ENCODE measurements at places on chromosomes 5 and 9.

DNA sequence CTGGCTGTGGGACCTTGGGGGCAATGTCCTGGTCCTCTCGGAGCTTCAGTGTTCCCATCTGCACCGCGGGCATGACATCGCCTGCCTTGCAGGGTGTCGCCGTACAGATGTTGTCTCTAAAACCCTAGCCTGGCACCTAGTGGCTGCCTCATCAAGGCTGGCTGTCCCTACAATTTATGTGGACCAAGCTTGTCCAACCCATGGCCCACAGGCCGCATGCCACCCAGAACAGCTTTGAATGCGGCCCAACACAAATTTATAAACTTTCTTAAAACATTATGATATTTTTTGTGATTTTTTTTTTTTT, 18.3 kb upstream of the ASS1 start:
- ATAC-seq: no peak

GRCh38 chr9:13974891-13975290, 339.1 kb downstream of the NFIB start:
- ATAC-seq: peak; percentile 21

DNA sequence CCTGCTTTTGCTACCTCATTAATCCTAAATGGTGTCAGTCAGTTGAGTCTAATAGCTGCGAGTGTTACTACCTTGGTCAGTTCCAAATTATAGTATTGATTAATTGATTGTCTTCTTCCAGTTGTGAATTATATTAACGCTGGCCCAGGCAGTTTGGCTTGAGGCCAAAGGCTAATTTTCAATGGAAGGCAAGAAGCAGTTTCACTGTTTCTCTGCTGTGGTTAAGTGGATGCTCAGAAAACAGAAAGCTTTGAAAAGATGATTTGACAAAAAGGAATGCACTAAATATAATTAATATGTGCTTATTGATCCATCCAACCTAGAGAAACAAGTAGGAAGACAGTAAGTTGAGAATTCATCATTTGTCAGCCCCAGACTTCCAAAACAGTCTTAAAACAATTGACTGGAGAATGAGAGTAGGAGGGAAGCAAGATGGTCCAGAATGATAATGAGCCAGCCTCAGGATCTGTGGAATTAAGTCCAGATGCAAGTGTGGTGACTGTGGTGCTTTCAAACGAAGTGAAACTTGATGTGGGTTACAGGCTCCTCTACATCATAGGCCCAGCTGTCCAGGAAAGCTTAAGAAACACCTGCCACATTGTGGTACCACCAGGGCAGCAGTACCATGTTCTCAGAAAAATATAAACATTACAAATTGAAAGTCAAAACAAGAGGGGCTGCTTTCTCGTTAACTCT, 1371.0 kb upstream of the DMAC1 start:
- no peak for ATAC-seq

- ATAC-seq: no peak
These were observed 68.1 kb downstream of the MAMDC2 start for GRCh38 chr9:70111641-70112236.

GRCh38 chr9:90827181-90827871, 25.7 kb downstream of the SYK start:
- ATAC-seq: no peak

GRCh38 chr9:113909421-113909820, 33.3 kb downstream of the ZNF618 start:
- no peak for ATAC-seq

DNA sequence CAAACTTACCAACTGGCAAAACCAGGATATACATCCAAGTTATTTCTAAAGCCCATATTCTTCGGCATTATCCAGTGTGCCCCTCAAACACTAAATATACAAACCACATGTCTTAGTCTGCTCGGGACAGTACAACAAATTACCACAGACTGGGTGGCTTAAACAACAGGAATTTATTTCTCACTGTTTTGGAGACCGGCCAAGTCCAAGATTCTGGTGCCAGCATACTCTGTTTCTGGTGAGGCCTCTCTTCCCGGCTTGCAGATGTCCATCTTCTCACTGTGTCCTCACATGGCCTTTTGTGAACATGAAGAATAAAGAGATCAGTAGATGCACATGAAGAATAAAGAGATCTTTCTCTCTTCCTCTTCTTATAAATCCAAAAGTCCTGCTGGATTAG, 12.9 kb upstream of the SLCO6A1 start:
- ATAC-seq: peak; percentile 87

DNA sequence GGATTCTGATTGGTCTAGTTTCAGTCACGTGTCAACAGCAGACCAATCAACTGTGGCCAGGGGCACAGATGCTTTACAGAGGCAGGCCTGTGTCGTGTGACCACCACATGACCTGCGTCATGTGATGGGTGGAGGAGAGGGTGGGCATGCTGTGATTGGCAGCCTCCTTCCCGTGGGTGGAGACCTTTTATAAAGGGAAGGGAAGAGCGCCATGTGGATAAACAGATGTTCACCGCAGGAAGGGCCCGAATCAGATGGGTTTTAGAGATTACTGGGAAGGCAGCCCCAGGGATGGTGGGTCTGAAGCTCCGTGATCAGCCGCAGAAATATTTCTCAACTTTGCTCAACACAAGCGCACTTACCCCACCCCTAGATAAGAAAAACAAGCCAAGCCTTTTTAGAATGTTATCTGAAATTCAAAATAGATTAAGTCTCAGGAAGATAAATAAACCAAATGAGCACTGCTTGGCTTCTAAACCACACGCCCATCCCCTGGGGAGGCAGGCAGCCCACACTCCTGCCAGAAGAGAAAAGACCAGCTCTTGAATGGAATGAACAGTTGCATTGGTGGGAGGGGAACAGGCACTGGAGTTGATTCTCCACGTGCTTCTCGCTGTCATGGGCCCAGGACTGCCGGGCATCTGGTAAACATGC, 43.6 kb downstream of the ROPN1L start:
- peak; percentile 71 for ATAC-seq

DNA sequence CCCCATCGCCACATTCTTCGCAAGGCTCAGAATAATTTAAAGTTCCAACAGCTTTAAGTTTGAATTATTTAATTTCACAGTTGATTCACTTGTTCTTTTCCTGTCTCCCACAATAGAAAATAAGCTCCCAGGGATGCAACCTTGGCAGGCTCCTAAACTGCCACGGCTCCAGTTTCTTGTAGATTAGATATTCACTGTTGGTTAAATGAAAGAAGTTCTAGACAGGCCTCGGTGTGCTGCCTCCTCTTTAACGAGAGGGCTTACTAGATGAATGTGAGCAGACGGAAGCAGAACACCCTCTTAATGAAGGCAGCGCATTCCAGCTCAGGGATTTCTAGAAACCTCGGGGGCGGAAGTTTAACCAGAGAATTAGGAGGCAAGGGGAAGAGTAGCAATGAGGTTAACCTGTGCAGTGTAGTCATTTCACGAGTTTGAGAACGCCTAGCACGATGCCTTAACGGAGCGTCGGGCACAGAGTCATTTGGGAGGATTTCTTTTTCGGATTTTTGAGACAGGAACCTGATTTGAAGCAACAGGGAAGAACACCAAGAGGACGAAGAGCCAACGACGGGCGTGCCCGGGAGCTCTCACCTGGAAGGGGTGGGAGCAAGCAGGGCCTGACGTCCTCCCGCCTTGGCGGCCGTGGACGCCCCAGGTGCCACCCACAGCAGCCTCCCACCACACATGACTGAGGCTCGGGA, 637 bp upstream of the SMC5 start:
- peak; percentile 43 for ATAC-seq

DNA sequence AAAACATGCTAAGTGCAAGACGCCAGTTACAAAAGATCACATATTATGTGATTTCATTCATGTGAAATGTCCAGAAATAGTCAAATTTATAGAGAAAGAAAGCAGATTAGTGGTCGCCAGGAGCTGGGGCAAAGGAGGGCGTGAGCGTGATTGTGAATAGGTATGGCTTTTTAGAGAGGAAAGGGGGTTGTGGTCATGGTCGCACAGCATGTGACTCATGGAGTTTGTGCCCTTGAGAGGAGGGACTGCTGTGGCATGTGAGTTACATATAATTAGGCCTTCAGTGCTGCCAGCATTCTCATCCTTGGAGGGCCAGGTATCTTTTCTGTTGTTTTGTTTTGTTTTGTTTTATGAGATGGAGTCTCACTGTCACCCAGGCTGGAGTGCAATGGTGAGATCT, 21.2 kb upstream of the MARCHF6 start:
- no peak for ATAC-seq

GRCh38 chr9:124747065-124747464, 24.0 kb downstream of the NR6A1 start:
- ATAC-seq: no peak

DNA sequence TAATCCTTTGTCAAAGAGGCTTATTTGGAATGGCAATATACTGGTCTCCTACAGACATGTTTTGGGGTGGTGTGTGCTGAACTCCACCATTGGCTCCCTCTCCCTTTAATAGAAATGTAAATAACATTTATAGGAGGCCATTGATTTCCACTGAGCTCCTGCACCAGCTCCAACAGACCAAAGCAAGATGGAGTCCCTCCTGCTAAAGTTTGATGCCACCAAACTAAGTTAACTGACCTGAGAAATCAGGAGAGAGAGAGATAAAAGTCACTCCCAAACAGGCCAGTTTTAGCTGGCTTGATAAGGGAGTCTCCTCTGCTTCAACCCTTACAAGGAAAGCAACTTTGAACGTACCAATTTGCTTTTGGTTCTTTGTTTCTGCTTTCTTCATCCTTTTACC, 8.1 kb upstream of the SPIN1 start:
- ATAC-seq: no peak

DNA sequence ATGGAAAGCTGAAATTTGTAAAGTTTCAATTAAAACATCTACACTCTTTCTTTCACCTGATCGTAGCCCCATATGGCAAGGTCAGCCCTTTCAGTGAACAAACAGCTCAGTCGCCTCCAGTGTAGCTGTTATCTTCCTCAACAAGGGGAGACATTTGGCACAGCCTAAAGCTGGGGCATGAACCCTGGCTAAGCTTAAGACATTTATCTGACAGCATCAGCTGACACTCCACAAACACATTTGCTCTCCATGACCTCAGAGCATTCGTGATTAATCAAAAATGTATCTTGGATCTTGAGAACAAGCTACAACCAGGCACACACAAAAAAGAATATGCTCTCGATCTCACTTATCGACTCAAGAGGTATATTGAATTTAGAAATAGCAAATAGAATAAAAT, 67.3 kb downstream of the POU5F2 start:
- no peak for ATAC-seq

DNA sequence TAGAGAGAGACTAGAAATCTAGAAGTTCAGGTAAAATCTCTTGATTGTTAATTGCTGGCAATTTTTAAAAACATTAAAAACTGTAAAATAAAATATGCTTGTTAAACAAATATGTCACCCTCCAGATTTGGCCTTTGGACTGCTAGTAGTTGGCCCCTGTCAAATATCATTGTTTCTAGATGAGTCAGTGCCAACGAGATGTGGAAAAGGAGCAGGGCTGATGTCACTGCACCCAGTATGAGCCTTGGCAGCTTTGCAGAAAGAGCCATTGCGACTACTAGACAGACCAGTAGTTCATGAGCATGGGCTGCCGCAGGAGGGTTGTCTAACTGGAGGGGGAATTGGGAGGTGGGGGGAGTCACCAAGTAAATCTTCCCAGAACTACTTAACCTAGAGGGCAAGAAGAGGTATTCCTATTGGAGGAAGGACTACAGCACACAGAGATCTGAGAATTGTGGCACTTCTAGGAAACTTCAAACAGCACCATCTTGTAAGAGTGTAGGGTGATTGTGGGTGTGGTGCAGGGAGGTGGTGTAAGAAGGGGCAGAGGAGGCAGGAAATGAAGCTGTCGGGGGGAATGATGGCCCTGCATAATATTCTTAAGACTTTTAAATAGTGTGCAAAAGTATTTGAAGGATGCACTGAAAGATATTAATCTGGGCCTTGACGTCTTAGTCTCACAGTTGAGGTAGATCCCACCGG, 7.1 kb upstream of the DOCK2 start:
- peak; percentile 79 for ATAC-seq

DNA sequence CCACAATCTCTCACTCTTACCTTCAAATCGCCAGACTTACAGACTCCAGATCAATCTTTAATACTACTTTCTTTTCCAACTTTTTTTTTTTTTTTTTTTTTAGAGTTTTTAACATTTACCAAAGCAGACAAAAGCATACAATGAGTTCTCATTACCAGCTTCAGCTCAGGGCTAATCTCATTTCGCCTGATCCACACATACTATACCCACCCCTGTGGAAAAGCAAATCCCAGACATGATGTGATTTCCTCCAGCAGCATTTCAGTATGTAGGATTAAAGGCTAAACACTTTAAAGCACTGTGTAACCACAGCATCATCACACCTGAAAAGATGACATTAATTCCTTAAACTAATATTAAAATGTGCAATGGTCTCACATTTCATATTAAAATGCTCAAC, 138.8 kb upstream of the RETREG1 start:
- ATAC-seq: no peak

DNA sequence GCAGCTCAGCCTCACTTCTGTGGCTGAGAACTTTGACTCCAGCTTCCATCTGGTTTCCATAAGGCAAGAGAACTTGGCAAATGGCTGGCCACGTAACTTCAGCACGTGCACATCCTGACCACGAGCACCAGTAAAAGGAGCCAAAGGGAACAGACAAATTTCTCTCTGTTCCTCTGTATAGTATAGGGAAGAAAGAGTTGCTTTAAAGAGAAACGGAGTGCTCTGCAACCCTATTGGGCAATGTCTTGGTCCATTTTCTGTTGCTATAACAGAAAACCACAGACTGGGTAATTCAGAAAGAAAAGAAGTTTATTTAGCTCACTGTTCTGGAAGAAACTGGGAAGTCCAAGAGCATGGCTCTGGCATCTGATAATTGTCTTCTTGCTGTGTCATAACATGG, 558.7 kb downstream of the ACTL7B start:
- no peak for ATAC-seq

DNA sequence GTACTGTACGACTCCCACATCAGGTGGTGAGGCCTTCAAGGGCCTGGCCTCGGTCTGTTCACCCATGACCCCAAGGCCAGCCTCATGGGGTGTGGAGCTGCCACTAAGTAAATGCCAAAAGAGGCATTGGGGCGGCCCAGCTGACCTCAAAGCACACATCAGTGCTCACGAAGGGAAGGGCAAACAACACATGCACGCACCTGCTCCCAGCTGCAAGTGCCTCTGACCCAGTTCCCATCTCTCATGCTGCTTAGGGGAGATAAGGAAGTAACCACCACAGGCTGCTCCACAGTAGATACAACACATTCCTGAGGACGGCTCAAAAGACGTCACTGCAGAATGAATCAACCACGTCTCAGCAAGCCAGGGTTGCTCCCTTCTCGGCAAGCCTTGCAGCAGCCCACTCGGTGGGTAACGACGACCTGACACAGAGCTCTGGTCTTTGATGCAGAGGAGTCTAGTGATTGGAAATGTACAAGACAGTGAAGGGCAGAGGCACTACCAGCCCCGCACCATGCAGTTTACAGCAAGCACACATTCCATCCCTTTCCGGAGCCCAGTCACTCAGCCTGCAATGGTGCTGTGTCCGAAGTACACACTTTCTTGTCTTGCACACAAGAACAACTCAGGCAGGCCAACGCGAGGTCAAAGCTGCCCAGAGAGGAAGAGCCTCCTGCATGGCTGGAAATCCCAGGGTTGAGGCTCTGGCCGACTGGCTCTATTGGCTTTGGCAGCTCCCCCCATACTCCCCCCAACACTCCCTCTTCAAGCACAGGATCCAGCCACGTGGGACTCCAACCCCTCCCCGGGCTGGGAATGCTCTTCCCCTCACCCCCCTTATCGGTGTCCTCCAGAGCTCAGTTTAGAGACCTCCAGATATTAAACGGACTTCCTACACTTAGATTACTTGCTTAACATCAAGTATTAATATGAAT, 31.8 kb downstream of the FABP6 start:
- ATAC-seq: no peak

GRCh38 chr5:89097103-89097502, 214.1 kb upstream of the MEF2C start:
- no peak for ATAC-seq

Measured in SK-N-SH treated with all-trans-retinoic acid at 6 μM for 48 hours (cell line).